ENCODE measurements at places on chromosomes 2 and 18.

- DNase-seq = peak; percentile 9
These were observed 28.9 kb downstream of the MARCHF4 start for GRCh38 chr2:216343221-216343980.

DNA sequence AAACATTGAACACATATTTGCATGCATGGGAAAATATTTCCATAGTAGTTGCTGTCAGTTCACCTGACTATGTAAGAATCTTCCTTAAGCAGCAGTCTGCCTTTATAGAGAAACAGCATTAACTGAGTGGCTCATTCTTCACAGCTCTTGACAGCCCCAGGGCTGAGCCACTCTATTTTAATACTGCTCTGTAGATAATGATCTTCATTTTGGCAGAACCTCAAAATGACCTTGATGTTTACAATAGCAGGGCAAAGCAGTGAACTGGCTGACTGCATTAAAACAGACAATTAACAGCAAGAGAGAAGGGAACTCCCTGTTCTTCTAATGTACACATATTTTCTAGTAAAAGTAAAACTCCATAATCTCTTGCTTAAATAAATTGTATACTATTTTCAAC lies 580.6 kb upstream of the SOX11 start:
- DNase-seq = no peak

DNA sequence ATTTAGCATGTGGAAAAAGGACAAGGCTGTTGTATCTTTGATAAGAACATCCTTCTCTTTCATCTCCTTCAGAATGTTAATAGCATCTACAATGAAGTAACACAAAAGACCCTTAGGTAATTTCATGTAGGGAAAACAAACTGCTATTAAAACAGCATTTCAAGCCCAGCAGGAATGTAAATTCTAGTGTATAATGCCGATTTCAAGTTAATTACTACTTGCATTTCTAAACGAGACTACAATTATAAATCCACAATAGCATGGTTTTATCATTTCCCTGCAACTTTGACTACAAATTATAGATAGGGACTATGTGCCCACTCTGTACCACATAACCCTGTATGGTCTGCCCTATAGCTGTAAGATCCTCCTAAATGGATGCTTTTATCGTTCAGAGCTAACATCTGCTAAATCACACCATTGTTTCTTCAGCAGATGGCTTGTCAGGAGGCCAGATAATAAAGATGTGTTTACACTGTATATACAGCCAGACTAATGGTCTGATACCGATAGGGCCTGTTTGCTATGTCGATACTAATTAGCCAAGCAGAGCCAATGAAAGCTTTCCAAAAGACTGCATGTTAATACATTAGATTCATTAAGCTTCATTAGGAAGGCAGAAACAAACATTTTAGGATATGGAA lies 51.9 kb downstream of the LRPPRC start:
- DNase-seq = no peak

GRCh38 chr2:23695890-23696751 lies 230.8 kb downstream of the ATAD2B start:
- no peak for DNase-seq

- DNase-seq = no peak
These were observed 117.1 kb downstream of the RAD51AP2 start for GRCh38 chr2:17401096-17401495.

- DNase-seq = no peak
These were observed 29.8 kb downstream of the CYTIP start for GRCh38 chr2:157414050-157414449.

GRCh38 chr2:45965871-45966498 lies 314.5 kb downstream of the PRKCE start:
- no peak for DNase-seq

- peak; percentile 22 for DNase-seq
These were observed 239.5 kb downstream of the CNTNAP5 start for GRCh38 chr2:124264551-124265091.

- no peak for DNase-seq
These were observed 20.3 kb downstream of the TRAPPC12 start for GRCh38 chr2:3399829-3400228.

GRCh38 chr2:96689431-96689991 lies 46.9 kb downstream of the FER1L5 start:
- DNase-seq = no peak

DNA sequence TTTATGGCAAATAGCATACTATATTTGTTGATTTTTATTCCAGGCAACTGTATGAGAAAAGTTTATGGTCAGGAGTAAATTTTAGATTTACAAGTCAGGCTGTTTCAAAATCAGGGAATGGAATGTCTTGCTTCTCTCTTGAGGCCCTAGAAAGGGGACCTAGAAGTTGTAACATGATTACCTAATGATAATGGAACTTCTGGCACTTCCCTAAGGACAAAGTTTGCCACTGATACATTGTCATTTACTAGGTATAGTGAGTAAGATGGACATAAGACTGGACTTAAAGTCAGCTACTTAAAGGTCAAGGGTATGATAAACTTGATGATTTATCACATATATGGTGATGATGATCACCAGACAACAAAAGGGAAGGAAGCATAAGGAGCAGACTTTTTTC lies 103.3 kb upstream of the VRK2 start:
- DNase-seq = peak; percentile 13

DNA sequence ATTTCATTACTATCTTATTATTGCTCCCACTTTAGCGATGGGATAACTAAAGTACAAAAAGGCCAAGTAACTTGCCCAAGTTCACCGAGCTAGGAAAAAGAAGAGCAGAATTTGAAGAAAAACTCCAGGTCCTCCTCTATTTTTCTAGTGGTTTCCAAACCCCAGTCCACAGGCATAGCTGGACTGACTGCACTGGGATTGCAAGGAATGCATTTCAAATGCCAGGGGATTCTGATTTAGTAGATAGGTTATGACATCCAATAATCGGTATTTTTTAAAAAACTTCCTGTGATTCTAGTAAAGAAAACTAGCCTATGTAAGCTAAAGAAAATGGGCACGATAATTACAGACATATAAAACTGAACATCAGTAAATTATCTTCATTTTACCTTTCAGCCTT lies 62.7 kb upstream of the GALNT5 start:
- DNase-seq = no peak

- DNase-seq = peak; percentile 82
These were observed 74.4 kb downstream of the SOX11 start for GRCh38 chr2:5766561-5766960.

- no peak for DNase-seq
These were observed 131.0 kb downstream of the FHOD3 start for GRCh38 chr18:36428431-36429029.

DNA sequence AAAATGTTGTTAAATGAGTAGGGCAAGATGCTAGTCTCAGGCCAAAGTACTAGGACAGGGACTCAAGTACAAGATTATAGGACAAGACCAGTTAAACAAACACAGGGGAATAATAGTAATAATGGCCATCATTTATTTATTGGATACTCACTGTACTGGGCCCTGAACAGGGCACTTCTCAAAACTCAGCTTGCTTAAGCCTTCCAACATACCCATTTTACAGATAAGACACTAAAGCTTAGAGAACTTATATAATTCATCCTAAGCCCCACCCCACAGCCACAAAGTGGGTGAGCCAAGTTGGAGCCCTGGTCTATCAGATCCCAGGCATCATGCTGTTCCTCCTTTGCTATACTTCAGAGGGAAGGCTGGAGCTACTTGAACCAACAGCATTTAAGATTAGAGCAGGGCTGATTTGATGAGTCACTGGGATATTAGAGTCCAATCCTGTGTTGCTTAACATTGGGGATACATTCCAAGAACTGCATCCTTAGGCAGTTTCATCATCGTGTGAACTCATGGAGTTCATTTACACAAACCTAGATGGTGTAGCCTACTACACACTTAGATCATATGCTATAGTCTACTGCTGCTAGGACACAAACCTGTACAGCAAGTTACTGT lies 153.6 kb downstream of the MTCL1 start:
- peak; percentile 93 for DNase-seq

DNA sequence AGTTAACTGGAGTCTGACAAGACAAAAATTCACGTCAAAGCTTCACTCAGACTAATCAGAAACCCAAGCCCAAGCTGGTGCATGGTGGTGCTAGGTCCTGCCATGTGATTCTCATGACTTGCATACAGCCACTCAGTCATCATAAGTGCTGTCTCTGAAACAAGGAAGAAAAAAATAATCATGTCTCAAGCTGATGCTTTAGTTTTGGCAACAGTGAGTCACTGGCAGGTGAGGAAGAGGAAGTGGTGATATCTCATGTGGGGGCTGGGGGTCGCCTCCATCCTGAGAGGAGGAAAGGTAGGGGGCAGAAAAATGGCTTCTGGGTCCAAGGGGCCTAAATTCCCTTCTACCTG lies 136.3 kb downstream of the TMEM163 start:
- no peak for DNase-seq

DNA sequence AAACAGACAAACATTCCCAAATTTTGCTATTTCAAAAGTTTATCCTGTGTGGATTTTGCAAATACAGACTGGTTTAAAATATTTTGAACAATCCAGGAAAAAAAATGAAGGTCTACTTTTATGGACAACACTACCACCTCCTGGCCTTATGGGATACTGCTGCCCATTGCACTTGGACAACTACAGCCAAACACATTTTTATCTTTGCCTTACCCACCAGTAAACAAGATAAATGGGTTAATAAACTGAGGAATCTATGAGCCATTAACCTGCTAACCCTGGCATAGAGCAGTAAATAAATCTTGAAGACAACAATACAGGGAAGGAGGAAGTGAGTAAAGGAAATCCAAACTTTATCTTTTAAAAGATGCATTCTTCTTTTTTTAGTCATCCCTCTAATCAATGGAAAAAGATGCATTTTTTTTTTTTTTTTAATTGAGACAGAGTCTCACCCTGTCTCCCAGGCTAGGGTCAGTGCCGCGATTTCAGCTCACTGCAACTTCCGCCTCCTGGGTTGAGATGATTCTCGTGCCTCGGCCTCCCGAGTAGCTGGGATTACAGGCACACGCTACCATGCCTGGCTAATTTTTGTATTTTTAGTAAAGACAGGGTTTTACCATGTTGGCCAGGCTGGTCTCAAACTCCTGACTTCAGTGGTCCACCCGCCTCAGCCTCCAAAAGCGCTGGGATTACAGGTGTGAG lies 2.1 kb upstream of the SPIRE1 start:
- DNase-seq = peak; percentile 74

DNA sequence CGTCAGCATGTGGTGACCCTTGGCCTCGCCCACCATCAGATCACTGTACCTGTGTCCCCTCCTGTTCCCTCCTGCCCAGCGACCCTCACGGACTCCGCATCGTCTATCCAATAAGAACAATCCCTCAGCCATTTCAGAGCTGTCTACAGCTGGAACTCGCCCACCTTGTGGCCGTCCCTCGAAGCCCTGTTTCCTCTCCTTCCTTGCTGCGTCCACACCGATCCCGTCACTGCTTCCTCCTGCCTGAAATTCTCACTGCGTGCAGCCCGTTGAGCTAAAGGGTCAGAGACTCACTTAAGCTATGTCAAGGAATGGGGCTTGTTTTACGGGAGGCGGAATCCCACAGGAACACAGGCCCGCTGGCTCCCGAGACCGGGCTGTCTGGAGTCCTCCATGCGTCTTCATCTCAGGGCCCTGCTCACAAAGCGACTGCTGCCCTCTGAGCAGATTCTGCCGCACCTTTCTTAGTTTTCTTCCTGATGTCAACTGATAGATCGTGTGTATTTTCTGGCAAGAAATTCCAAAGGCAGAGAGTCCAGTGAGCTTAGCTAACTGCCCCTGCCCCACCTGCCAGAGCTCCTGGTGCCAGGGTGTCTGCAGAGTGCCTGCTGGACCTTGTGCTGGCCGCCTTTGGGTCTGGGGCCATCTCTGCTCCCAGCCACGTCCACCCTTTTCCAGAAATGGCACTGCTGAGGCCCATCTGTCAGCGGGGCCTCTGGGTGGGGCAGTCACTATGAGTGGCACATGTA lies 35.3 kb downstream of the KLHL29 start:
- no peak for DNase-seq

DNA sequence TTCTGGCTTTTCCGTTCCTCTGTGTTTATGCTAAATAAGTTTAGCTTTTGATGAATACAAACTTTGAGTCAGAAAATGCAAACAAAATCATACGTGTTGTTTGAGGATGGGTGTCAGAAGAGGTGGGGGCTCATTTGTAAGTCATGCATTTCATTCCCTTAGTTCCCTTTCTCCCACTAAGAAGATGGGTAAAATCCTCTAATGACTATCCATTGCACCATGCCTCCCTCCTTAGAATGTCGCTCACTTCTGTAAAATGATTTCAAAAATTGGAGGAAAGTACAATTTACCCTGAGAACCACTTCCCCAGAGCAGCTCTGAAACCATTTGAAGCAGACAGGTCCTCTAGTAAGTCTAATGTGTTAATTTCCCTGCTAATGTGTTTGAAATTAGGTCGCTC lies 629.6 kb upstream of the VRK2 start:
- no peak for DNase-seq

DNA sequence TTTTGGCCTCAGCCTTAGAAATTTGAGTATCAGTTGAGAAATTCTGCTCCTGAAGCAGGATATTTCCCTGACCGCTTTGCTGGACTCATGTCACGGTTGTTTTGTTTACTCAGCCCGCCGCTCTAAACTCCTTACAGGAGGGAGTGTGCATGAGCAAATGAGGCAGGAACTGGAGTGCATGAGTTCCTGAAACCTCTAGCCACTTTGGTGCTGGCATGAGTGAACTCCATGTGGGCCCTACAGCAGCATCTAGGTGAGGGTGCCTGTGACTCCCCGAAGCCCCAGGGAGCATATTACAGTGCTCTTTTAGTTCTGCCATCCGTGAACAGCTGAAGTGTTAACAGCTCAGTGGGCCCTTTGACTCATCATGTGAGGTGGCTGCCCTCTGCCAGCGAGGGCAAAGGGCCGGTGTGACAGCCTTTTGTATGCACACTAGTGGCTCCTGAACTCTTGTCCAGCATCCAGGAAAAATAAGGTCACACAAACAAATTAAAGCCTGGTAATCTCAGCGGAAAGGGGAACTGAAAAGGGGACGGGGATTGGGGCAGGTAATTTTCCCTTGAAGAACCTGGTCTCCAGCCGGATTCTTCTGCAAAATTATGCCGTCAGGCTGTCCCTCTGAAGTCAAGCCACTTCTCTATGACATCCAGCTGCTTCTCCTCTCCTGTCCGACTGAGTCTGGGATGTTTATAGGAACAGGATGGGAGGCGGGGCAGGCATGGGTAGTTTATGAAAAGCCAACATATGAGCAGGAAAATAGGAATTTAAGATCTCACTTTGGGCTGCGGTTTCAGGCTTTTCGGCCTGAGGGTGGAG lies 1668.7 kb downstream of the SUCLG1 start:
- peak; percentile 6 for DNase-seq

Data from astrocyte of the spinal cord (primary cell).